ENCODE measurements at places on chromosomes 1 and 21.

DNA sequence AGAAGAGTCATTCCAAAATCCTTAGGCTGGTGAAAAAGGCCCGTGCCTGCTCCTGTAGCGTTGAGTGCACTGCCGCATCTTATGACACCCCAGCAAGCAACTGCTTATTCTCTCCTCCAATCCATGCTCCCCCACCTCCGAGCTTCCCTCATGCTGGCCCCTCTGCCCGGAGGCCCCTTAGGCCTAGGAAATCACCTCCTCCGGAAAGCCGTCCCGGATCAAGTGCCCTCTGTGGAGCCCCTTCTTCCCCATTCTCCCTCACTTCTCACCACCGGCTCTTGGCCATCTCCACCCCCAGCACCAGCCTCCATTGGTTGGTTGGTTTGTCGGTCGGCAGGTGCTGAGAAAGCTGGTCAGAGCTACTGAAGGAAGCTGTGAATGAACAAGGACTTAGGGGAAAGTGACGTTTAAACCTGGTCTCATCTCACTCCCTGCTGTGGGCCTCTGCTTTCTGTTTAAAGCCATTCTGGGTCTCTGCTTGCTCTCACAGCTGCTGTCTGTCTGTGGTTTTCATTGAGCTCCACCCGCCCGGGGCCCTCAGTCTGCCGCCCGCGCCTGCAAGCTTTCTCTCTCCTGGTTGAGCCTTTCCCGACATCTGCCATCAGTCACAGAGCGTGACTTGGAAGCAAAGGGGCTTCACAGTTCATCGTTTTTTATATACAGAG, 122.2 kb downstream of the KCNN3 start:
- H3K4me1 ChIP-seq: no peaks in the 10 kb centered on the region
- no peaks in the 10 kb centered on the region for H3K27me3 ChIP-seq
- peak; percentile 36 for DNase-seq
- no peaks in the 10 kb centered on the region for H3K36me3 ChIP-seq
- H3K27ac ChIP-seq: no peak overlapping the region
- no peak overlapping the region for H3K4me3 ChIP-seq

- no peak overlapping the region for H3K4me3 ChIP-seq
- no peaks in the 10 kb centered on the region for H3K4me1 ChIP-seq
- H3K36me3 ChIP-seq: no peaks in the 10 kb centered on the region
- no peaks in the 10 kb centered on the region for H3K27me3 ChIP-seq
Measured at GRCh38 chr1:231613419-231614349, 12.9 kb upstream of the DISC1 start.

DNA sequence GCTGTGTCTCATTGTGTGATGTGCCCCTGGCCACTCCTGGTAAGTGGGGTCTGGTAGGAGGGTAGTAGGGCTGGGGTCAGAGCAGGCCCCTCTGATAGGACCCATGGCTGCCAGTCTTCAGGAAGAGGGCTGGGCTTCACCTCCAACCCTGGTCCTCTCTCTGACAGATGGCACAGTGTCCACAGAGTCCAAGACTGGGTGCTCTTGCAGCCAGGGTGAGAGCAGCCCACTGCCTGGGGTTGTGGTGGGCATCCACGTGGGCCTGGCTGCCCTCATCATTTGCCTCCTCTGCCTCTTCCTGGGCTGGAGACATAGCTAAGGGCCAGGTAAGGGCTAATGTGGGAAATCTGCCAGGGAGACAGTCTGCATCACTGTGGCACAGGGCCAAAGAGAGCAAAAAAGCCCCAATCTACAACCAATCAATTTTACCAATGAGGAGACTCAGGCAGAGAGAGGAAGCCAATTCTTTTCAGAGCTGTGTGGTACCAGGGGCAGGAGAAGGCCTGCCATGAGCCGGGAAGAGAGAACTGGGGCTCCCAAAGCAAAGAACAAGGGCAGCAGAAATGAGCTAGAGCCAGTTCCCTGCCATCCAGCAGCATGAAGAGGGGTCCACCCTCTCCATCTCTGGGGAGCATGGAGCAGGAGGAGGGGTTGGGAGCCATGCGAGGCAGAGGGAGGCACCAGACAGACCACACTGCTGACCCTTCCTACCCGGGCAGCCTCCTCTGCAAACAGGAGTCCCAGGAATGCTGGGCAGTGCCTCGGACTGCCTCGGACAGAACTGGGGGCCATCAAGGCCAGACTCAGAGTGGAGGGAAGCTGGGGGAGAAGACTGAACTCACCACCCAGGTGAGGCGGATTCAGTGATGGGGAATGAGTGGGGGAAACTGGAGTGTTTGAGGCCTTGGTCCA, 26.8 kb downstream of the SLC27A3 start:
- no peaks in the 10 kb centered on the region for H3K27me3 ChIP-seq
- H3K4me3 ChIP-seq: no peak overlapping the region
- H3K27ac ChIP-seq: no peak overlapping the region
- no peak for DNase-seq

DNA sequence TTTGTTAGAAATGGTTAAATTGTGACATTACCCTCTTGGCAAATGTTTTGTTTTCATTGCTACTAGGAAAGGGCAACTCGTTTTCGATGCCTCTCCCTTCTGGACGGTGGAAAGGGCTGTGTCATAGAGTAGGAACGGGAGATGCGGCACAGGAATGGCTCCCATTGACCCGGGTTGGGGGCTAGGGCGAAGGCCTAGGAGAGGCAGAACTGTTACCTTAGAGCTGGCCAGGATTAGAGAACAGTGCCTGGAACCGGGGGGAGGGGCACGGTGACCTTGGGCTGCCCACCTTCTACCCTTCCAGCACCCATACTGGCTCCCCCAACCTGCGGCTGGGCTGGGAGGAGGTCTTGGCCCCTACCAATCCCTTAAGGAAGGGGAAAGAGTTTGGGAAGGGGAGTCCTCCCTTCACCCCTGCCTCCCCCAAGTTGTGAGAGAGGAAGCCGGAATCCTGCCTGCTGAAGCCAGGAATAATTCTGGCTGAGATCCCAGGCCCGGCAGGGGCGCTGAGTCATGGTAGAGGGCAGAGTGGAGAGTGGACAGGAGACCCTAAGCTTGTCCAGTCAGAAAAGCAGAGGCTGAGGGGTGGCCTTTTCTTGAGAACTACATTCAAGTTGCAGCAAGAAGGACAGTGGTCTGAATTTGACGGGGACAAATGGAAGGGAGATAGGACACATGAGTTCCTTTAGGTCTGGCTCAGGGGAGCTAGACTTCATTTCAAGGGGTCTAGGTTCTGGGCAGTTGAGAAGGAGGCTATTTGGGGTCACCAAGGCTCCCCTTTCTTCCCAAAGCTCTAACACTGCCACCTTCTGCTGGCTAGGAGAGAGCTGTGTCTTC, 8.2 kb downstream of the LMNA start:
- no peaks in the 10 kb centered on the region for H3K27me3 ChIP-seq
- H3K4me3 ChIP-seq: no peak overlapping the region
- H3K27ac ChIP-seq: peak overlapping the region; percentile 91
- H3K36me3 ChIP-seq: no peaks in the 10 kb centered on the region
- no peak for DNase-seq

- peaks cover 7% of the 10 kb centered on the region for H3K36me3 ChIP-seq
- no peak overlapping the region for H3K27ac ChIP-seq
- no peak for DNase-seq
- no peaks in the 10 kb centered on the region for H3K27me3 ChIP-seq
Measured at GRCh38 chr1:42921769-42922168, 36.9 kb downstream of the SLC2A1 start.

DNA sequence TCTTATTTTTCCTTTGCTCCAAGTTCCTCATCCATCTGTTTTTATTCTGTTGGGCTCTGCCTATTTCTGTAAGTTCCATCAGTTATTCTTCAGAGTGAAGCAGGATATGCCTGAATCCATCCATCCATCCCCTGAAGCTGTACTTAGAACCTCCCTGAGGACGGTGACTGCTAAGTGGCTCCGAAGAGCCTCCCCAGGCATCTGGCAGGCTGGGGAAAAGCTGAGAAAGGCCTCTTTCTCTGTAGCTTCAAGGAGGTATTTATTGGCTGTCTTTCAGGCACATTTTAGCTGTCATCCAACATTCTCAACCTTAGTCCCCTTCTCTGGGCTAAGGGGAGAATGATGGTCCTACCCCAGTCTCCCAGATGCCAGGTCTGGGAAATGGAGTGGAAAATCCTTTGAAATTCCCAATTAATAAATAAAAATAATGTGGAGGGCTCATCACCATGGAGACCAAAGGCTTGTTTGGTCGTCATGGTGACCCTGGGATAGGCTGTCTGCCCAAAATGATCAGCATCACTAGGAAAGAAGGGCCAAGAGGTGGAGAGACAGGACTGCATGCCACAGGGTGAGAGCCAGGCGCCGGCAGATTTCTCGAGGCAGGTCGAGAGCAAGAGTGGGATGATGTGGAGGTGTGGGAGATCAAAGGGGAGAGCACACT, 82.0 kb downstream of the UBIAD1 start:
- no peak overlapping the region for H3K4me3 ChIP-seq
- H3K4me1 ChIP-seq: no peaks in the 10 kb centered on the region
- peaks cover 3% of the 10 kb centered on the region for H3K27me3 ChIP-seq

Data from small intestine (tissue), 16 donors.